Activated T-cell treated with anti-CD3 and anti-CD28 coated beads, Interleukin-2, amount 50 U/mL, for 72 hours (primary cell): ENCODE measurements at places on chromosomes 7 and 10. TPM values are rescaled to one million over a fixed set of nuclear protein-coding genes. Genes with fewer than 3 reads are reported as not detected.

PTN gene
- not detected for total RNA-seq

PSMA2 gene
- 124 TPM for total RNA-seq

FAM25A gene
- total RNA-seq: not detected

SAMD9L gene
- total RNA-seq: 16.4 TPM

RASSF4 gene
- total RNA-seq: 2.8 TPM

ACBD5 gene
- 21.7 TPM for total RNA-seq

IGFBP1 gene
- not detected for total RNA-seq

THSD7A gene
- not detected for total RNA-seq

MACC1 gene
- 0.22 TPM for total RNA-seq

RTKN2 gene
- 18.7 TPM for total RNA-seq

PHTF2 gene
- 16.3 TPM for total RNA-seq

CRPPA gene
- total RNA-seq: 0.53 TPM

NXPH1 gene
- not detected for total RNA-seq
